ENCODE measurements at places on chromosomes 3 and 15.

DNA sequence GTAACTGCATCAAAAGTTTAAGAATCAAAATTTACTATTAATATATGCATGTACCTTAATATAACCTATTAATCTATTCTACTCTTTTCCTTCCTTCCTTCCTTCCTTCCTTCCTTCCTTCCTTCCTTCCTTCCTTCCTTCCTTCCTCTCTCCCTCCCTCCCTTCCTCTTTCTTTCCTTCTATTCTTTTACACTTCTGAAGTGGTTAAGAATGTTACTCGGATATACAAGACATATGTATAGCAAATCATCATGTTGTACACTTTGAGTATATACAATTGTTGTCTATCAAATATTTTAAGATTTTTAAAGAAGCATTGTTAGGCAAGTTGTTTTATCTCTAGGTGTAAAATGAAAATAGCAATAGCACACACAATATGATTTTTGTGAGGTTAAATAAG, 713.1 kb upstream of the NAALADL2 start:
- DNase-seq: no peak

DNA sequence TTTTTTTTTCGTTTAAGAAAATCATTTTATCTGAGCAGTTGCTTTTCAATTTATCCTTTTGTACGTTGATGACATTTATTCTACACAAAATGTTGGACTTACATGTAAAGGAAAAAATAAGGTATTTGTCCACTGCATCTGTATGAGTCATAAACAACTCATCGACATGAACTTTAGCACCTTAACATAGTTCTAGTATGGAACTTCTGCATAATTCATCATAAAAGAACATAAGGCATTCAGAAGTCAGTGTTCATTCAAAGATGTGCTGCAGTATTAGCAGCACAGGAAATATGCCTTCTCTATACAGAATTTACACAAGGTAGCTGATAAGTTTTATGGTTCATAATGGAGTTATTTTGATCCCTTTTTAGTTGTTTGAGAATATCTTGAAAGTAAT, 801.6 kb downstream of the CADM2 start:
- no peak for DNase-seq

DNA sequence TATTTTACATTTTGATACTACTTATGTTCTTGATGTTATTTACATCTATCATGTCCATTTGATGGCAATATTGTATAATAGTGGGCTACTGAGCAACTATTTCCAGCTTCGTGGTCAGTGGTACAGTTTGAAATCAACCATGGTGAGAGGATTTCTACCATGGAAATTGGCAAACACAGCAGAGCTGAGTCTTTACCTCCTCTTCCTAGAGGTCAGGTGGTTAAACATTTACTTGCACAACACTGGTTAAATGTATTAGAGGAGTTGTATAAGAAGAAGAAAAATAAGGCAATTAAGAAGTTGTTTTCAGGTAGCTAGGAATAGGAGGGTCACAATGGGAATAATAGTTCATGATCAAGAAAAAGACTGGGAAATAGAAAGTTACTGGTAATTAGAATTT, 7.2 kb upstream of the PPM1L start:
- DNase-seq: no peak

DNA sequence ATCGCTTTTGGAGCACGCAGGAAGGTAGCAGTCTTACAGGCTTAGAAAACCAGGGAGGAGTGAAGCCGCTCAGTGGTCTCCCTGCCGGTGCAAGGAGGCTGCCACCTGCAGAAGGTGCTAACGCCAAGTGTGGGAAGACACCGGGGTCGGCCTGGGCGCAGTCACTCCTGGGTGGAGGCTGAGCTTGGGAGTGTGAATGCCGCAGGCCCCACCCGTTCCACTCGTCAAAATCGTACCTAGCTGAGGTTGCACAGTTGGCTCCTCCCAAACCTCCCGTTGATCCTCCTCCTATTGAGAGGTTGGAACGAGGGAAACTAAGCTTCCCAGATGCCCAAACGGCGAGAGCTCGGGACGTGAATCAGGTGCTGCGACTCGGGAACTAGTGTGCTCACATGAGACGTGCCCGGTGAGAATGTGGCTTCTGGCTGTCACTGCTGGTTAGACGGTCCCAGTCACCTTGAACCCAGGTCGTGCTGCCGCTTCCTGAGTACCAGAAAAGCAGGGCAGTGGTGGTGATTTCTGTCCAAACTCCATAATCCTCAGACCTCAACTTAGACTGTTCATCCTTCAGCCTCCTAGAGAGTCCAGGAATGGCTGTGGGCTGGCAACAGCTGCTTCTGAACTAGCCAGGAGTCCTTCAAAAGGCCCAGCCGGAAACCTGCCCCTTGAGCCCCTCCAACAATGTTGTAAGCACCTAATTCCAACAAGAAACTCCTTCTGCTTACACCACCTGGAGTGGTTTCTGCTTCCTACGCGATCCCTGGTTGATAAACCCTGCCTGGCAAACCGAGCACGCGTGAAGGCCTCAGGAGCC, 156.0 kb downstream of the XXYLT1 start:
- DNase-seq: no peak

GRCh38 chr3:113148284-113148683, 63.1 kb upstream of the BOC start:
- no peak for DNase-seq
